Left colon (tissue), 2 donors: ENCODE measurements at places on chromosomes 1 and 21. TPM values are rescaled to one million over a fixed set of nuclear protein-coding genes. Genes with fewer than 3 reads are reported as not detected.

Gene CELA2B
- not detected for total RNA-seq

Gene RAP1GAP
- total RNA-seq = 53.1 TPM

Gene PTPN7
- 1.8 TPM for total RNA-seq

Gene TCEANC2
- 3.4 TPM for total RNA-seq

Gene CRNN
- total RNA-seq = not detected

GRCh38 chr1:230271300-230272035 lies 154.7 kb downstream of the PGBD5 start:
- DNase-seq = no peak

GRCh38 chr1:153430166-153430553 lies 13.8 kb downstream of the S100A7A start:
- DNase-seq = no peak

DNA sequence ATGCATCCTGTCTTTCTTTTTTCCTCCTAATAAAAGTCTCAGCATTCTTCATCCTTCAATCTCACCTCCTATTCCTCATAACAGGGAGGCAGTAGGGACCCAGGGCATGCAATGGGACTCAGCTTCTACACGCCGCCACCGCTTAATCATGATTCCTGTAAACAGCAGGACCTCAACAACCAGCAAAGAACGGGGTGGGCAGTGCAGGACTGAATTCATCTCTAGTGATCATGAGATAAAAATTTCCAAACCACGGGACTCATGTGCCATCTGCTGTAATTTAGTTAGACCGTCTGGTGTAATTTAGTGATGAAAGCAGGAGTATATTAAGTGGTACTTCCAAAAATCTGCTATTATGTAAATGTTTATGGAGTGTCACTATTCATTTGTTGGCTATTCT lies 5.4 kb downstream of the PRAMEF12 start:
- no peak for DNase-seq

GRCh38 chr1:91732291-91733107 lies 153.5 kb downstream of the TGFBR3 start:
- no peak for DNase-seq

DNA sequence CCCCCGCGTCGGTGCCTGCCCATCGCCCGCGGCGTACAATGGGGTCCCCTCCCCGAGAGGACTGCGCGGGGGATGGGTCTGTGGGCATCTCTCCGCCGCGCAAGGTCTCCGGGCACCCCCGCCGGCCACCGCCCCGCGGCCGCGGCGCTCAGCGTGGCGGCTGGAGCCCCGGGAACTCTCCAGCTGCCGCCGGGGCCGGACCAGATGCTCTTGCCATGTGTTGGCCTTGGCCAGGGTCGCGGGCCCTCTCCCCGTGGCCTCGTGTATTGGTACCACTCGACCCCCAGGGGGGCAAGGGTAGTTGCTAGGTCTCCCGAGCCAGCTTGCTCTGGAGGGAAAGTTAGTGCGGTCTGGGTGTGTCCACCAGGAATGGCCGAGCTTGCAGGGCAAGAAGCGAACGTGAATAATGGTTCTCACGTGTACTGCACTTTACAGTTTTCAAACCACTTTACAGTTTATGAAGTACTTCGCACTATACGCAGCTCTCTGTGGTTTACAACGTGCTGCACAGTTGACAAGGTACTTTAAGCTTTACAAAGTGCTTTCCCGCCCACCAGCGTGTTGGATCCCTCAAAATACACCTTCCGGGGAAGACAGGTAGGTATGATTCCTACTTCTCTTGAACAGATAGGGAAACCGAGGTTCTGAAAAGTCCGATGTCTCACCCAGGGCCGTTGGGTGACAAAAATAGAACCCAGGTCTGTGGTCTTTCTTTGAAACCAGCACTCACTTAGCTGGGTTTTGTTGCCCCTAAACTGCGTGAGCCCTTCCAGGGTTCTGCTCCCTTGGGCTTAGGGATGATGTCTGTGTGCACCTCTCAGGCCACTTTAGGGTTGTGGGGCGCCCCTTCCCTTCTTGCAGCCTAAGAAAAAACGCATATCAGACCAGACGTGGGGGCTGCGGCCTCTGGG lies 1.2 kb downstream of the EPHB2 start:
- peak; percentile 55 for DNase-seq
